ENCODE measurements at places on chromosomes 7 and 10.

GRCh38 chr10:6713716-6714115, 133.6 kb upstream of the PRKCQ start:
- DNase-seq: no peak

- DNase-seq: no peak
Observed at GRCh38 chr7:18213652-18214051, 186.0 kb upstream of the PRPS1L1 start.

- no peak for DNase-seq
Observed at GRCh38 chr7:4247106-4247876, 434.8 kb upstream of the FOXK1 start.

- DNase-seq: no peak
Observed at GRCh38 chr10:120962756-120963593, 111.8 kb downstream of the WDR11 start.

DNA sequence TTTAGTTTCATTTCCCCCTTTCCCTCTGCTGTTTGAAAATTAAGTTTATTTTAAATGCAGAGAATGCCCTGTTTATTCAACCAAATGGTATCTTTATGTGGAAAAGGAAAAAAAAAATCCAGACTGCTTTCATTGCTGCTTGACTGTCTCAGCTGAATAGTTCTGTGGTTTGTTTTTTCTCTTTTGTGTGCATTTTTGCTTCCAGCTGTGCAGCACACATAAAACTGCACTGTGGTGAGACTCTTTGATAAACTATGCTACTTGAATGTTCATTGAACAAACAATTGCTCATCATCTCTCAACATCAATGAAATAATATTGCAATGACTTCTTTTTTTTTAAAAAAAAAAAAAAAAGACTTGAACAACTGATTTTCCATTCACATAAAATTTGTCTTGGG, 78.6 kb upstream of the GLI3 start:
- DNase-seq: no peak

- DNase-seq: no peak
Observed at GRCh38 chr7:140056431-140057142, 6.2 kb downstream of the PARP12 start.

GRCh38 chr7:74505471-74506324, 52.0 kb downstream of the GTF2IRD1 start:
- no peak for DNase-seq

DNA sequence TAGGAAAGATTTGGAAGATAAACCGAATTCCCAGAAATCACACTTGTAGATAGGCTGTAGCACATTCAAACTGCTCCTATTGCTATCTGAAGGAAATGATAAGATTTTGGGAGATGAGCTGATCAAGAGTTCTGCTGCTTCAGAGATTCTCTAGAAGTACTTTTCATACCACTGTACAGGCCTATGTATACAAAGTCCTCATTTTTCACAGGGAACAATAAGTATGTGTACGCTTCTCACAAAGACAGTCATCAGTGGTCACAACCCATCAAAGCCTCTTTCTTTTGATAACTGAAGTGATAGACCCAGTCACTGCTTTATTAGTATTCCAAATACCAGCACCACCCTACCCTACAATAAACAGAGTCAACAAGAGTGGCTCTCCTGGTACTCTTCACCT, 15.6 kb upstream of the SEPTIN7 start:
- no peak for DNase-seq

DNA sequence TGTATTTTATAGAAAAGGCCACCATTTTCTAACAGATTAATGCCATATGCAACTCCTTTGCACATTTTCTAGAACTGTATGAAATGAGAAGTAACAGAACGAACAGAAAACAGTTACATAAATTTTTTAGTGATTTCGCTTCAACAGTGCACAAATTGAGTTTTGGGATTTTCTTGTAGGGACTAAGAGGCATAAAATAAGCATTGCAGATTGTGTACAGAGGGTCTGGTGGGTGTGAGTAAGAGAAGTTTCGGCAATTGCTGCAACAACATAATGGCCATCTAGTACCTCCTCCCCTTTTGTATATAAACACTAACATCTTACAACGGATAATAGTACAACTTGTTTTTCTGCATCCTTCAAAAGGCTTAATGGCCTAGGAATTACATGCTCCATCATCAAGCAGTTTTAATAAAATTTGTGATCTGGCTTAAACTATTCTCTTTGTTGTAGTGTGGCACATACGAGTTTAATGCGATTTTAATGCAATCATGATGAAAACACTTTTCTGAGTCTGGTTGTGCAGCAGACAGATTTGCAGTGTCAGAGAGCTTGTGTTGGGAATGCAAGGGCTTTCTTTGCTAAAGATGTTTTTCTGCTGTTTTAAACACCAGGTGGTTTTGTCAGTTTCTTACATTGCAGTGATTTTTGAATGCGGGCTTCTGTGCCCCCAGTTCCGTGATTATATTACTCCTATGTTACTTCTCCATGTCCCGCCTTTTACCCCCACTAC, 2.9 kb downstream of the GLCCI1 start:
- no peak for DNase-seq

GRCh38 chr7:108012499-108013430, 9.8 kb upstream of the LAMB1 start:
- DNase-seq: no peak

- DNase-seq: no peak
Observed at GRCh38 chr10:116418389-116418788, 9.3 kb upstream of the PNLIPRP3 start.

GRCh38 chr10:97575127-97575668, 2.6 kb downstream of the ANKRD2 start:
- no peak for DNase-seq

DNA sequence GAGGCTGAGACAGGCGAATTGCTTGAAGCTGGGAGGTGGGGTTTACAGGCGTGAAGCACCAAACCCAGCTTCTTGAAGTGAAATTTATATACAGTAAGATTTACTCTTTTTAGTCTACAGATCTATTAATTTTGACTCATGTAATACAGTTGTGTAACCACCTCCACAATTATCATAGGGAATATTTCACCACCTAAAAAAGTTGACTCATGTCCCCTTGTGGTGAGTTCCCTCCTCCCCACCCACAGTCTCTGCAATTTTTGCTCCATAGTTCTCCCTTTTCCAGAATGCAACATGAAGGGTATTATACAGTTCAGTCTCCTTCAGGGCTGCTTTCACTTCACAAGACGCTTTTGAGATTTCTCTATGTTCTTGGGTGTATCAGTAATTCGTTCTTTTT, 156.8 kb downstream of the FAM107B start:
- no peak for DNase-seq

- DNase-seq: no peak
Observed at GRCh38 chr7:128910569-128910945, at the start of gene KCP. KCP (minus strand) TSS chr7:128910709; CDS start chr7:128910676, 33 bp downstream.

DNA sequence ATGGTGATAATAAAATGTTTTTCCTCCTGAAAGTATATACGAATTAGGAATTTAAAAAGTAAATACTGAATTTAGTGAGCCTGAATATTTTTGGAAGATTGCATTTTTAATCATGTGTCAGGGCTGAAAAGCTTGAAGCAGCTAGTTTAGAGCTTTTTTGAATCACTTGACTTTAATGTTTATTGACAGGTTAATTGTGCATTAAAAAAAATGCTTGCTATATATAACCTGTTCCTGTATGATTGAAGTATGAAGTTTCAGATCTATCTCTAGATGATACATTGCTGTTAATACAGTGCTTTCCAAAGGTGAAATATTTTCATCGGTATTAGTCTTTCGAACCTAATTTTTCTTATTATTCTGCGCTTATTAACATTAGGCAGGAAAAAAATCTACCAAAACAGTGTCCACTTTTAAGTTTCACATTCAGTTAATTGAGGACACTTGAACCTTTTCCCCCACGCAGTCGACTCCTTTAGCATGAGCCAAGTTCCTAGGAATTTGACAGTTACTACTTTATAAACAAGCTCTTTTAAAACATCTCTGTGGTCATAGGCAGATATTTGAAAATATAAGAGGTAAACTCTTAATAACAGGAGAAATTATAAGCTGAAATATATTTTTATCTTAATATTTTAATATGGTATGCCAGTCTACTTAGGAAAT, 187.1 kb downstream of the MLLT10 start:
- DNase-seq: no peak

DNA sequence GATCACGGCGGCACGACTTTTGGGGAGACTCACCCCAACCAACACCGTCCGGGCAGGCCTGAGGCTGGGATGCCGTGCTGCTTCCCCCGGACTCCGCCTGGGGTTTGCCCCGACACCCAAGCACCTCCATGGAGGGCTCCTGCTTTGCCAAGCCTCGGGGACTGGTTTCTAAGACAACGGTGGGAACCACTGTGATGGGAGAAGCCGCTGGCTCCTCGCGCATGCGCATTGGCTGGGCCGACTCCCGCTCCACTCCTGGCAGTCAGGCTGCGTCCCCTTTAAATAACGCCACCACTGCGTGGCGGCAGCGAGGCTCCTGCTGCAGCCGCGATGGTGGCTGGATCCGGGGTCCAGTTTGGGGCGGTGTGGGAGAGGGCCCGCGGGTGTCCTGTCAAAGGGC, 201.0 kb downstream of the ZNF716 start:
- no peak for DNase-seq

DNA sequence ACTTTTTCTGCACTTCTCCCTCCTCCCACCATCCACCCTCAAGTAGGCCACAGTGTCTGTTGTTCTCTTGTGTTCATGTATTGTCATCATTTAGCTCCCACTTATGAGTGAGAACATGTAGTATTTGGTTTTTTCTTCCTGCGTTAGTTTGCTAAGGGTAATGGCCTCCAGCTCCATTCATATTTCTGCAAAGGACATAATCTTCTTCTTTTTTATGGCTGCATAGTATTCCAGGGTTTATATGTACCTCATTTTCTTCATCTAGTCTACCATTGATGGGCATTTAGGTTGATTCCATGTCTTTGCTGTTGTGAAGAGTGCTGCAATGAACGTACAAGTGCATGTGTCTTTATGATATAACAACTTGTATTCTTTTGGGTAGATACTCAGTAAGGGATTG, 230.4 kb downstream of the ARL4A start:
- DNase-seq: no peak

- no peak for DNase-seq
Observed at GRCh38 chr10:117078168-117078837, 59.8 kb downstream of the VAX1 start.

DNA sequence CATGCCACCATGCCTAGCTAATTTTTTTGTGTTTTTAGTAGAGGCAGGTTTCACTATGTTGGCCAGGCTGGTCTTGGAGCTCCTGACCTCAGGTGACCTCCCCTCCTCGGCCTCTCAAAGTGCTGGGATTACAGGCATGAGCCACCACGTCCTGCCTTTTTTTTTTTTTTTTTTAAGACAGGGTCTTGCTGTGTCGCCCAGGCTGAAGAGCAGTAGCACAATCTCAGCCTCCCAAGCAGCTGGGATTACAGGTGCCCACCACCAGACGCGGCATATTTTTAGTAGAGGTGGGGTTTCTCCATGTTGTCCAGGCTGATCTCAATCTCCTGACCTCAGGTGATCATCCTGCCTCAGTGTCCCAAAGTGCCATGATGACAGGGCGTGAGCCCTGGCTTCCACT, 14.4 kb upstream of the SRPK2 start:
- DNase-seq: no peak

All from activated naive CD4-positive, alpha-beta T cell treated with anti-CD3 and anti-CD28 coated beads, Interleukin-2, amount 50 U/mL, for 72 hours (primary cell).